ENCODE measurements at places on chromosomes 7 and 10.

DNA sequence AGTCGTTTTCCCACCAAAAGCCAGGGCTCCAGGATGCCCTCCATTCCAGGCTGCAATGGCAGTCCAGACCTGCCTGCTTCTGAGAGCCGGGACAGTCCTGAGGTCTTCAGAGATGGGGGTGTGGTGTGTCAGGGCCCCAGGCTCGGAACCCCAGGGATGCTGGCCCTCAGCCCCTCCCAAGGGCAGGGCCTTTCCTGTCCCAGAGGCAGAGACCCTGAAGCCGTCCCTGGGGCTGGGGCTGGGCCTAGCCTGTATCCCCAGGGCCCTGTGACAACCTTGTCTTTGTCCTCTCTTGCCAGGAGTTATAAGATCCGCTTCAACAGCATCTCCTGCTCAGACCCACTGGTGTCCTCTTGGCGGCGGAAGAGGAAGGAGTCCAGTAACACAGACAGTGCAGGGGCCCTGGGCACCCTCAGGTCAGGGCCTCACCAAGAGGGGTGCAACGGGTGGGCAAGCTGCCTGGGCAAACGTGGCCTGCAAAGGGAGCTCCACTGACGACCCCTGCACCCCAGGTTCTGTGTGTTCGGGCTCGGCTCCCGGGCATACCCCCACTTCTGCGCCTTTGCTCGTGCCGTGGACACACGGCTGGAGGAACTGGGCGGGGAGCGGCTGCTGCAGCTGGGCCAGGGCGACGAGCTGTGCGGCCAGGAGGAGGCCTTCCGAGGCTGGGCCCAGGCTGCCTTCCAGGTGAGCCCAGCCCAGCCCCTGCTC is 15.9 kb downstream of the NOS3 start:
- no peak for DNase-seq

DNA sequence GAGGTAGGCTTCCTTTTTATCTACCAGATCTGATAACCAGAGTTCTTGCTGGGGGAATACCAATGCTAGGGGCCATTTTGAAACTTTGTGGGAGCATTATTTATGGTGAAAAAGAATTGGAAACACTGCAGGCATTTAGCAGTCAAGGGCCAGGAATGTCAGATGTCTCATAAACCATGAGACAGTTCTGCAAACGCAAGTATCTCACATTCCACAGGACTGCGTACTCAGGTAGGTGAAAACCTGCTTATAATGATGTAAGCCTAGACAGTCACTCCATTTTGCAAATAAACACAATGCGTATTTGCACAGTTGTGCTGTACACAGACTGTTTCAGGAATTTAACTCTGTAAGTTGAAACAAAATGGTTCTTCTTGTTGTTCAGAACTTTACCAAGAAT is 33.9 kb downstream of the ECHDC3 start:
- no peak for DNase-seq

- no peak for DNase-seq
Measured at GRCh38 chr10:129442866-129443265, 24.2 kb upstream of the MGMT start.

- no peak for DNase-seq
Measured at GRCh38 chr10:79324032-79324695, 23.1 kb upstream of the PPIF start.

GRCh38 chr10:126851414-126852108 is 53.7 kb upstream of the DOCK1 start:
- no peak for DNase-seq

- DNase-seq: no peak
Measured at GRCh38 chr10:119022846-119023552, 6.5 kb upstream of the NANOS1 start.

DNA sequence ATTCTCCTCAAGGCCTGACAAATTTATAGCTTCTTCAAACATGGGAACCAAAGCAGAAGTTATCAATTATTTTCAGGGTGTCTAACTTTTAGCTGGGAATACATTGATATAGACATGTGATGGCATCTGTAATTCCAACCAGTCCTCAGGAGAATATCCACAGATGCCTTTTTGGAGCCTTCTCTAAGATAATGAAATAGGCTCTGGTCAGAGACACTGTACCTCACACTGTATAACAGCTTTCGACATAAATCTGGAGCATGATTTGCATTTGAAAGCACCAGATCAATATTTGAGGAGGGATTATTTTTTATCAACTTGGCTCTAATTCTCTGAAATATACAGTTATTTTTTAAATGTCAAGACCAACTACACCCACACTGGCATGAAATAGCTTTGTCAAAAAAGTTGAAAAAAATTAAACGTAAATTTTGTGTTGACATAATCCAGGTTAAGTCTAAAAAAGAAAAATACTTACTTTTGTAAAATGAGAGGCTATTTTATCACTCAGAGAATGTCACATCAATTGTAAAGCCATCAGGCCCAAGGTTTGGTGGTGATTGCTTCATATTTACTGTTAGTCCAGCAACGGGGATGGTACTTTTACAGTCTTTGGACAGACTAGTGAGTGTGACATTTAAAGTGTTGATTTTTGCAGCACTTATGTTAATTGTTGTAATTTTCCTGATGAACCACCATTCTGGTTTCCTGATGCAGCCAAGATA is 177.0 kb upstream of the SP8 start:
- DNase-seq: no peak

DNA sequence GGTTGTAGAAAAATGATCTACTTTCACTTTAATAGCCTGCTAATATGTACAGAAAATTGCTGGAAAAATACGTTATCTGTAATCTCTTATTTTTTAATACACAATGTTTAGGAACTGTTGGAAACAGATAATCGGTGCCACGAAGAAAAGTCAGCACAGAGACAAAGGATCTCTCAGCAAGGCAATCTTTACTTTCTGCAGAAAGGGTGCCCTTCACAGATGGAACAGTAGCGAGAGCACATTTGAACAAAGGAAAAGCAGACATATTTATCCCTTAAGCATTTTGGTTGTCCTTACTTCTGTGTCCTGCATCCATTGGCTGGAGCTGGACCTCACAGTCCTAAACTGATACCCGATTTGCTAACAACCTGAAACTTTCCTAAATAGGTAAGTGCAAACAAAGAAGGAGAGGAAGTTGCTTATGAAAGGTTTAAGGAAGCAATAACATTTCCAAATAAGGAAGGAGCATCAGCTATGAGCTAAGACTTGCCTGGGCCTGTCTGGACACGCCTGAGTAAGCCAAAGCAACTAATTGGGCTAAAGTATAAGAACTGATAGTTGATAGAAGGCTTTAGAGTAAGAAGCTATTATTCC is 640.0 kb downstream of the SH2D4B start:
- DNase-seq: no peak

GRCh38 chr7:141213226-141213625 is 139.4 kb downstream of the TMEM178B start:
- DNase-seq: no peak

GRCh38 chr10:110169586-110169985 is 37.8 kb upstream of the MXI1 start:
- DNase-seq: no peak

- no peak for DNase-seq
Measured at GRCh38 chr7:46651561-46652088, 730.6 kb upstream of the IGFBP3 start.

- no peak for DNase-seq
Measured at GRCh38 chr7:49768254-49768653, 5.2 kb upstream of the VWC2 start.

GRCh38 chr10:105968666-105969065 is 1195.8 kb downstream of the SORCS1 start:
- DNase-seq: no peak

GRCh38 chr10:33326933-33327332 is 7.5 kb downstream of the NRP1 start:
- DNase-seq: no peak

DNA sequence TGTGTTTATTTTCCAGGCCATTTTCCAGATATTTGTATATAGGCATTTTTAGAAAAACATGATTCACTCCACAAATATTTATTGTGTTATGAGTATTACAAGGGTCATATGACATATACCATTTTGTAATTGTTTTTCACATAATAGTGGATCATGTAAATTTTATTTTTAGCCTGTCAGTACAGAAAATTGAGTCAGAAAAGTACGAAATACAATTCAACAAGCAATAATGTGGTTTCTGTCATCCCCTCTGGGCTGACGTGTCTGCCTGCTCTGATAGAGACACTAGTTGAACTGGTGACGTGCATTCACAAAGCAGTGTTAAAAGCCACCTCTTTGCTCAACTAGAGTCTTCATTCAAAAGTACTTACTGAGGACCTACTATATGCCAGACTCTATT is 97.9 kb upstream of the STEAP1B start:
- DNase-seq: no peak

DNA sequence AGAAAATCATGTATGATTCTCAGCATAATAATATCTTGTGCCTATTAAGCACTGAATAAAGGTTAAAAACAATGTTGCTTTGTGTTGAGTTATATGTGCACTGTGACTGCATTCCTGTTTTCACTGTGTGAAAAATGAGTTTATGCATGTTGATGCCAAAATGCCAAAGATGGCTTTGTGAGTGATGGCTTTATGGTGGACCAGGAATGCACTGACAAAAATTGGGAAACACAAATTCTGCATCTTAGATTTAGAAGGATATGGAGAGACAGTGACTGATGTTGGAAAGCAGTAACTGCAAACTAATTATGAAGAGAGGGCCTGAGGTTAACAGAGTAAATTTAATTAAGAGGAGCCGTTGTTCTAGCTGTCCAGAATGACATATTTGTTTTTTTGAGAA is 440.4 kb downstream of the KIF20B start:
- DNase-seq: no peak

DNA sequence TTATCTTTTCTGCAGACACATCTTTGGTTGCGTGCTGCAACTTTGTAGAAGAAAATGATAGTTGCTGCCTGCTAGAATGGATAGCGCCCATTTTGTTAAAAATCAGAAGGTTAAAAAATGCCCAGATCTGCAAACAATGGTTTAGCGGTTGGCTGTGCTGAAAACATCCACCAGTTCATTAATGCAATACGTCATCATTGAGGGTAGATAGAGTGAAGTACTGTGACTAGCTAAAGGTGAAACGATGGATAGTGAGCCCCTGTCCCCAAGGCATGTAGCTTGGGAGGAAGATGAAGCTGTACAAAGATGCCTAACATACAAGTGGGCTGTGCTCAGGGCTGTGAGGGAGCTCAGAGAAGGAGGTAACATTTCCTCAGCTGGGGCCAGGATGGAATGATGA is 48.4 kb downstream of the TEX36 start:
- no peak for DNase-seq

- DNase-seq: no peak
Measured at GRCh38 chr7:36400036-36400435, 10.4 kb downstream of the ANLN start.

- no peak for DNase-seq
Measured at GRCh38 chr10:110357252-110357780, 52.6 kb upstream of the SMNDC1 start.

DNA sequence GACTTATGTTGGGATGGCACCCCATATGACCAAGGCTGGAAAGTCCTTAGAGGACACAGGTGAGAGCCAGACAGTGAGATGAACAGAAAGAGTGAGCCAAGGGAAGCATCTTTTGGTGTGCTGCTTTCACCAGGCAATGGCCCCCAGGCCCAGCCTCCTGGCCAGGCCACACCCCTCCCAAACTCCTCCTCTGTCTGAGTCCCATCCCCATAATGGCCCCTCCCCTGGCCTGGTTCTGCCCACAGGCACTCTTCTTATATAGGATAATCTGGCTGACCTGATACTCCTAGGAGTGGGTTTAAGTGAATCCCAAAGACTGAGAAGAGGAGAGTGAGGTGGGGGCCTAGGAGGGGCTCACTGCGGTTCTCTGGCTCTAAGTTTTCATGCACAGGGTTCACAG is 252.5 kb downstream of the RPS24 start:
- no peak for DNase-seq

GRCh38 chr10:106799776-106800175 is 364.7 kb downstream of the SORCS1 start:
- DNase-seq: no peak

DNA sequence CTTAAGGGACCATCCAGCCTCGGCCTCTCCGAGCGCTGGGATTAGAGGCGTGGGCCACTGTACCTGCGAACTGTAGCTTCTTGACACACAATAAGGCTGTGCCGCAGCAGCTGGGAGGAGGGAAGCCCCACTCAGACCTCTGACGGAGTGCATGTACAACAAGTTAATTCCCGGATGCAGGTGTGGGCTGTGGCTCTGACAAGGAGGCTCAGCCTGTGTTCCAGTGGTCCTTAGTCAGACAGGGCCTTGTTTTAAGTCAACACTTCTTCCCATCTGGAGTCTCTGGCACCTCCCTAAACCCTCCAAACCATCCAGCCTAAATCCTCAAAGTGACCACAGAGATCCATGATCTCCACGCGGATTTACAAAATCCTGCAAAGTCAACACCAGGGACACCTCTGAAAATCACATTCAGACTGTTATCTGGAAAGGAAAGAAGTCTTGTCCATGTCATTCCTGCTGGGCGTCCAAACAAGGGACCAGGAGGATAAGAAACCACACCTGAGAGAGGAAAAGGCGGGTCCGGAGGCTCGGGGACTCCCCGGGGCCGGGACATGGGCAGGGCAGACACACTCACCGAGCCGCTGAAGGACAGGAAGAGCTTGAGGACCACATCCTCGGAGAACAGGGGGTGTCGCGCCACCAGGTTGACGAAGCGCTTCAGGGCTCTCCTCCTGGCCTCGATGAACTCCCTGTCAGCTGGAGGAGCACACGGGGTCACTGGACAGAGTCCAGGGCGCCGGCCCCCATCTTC is 29.4 kb downstream of the NUDT1 start:
- no peak for DNase-seq

- DNase-seq: no peak
Measured at GRCh38 chr10:73043766-73044377, 52.8 kb downstream of the P4HA1 start.

GRCh38 chr7:158439035-158439434 is 148.6 kb downstream of the PTPRN2 start:
- no peak for DNase-seq

- no peak for DNase-seq
Measured at GRCh38 chr7:16923019-16923418, 41.2 kb upstream of the AGR3 start.

- no peak for DNase-seq
Measured at GRCh38 chr7:134908289-134908688, 78.0 kb upstream of the AGBL3 start.

DNA sequence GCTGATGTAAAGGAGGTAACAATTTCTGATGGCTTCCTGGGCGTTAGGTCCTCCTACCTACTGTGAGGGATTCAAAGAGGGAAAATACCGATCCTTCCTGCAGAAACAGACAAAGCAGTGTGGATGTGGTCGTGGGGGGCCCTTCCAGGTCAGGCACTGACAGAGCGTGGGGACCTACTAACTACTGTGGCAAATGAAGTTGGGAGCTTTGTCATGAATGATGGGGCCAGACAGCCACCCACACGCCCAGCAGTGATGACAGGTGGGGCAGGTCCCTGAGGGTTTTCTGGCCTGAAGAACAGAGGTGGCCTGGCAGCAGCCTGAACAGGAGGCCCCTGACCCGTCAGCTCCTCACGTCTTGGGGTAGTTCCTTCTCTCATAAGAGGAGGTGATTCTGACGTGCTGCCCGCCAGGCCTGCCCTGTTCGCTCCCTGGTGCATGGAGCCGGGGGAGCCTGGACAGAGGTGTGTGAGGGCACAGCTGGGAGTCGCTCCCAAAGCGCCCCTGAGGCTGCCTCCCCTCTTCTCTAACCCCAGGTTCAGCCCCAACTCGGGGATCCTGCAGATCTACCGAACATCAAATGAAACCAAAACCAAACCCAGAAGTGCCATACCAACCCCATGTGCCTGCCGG is 4.2 kb downstream of the ATP6V0E2 start:
- no peak for DNase-seq

- DNase-seq: no peak
Measured at GRCh38 chr7:137943132-137943551, 58.7 kb downstream of the CREB3L2 start.
